ENCODE measurements at places on chromosomes 6 and 20.

- no peak for DNase-seq
Observed at GRCh38 chr6:113630738-113631535, 226.2 kb upstream of the MARCKS start.

GRCh38 chr6:163094881-163095280 lies 319.6 kb upstream of the QKI start:
- no peak for DNase-seq

DNA sequence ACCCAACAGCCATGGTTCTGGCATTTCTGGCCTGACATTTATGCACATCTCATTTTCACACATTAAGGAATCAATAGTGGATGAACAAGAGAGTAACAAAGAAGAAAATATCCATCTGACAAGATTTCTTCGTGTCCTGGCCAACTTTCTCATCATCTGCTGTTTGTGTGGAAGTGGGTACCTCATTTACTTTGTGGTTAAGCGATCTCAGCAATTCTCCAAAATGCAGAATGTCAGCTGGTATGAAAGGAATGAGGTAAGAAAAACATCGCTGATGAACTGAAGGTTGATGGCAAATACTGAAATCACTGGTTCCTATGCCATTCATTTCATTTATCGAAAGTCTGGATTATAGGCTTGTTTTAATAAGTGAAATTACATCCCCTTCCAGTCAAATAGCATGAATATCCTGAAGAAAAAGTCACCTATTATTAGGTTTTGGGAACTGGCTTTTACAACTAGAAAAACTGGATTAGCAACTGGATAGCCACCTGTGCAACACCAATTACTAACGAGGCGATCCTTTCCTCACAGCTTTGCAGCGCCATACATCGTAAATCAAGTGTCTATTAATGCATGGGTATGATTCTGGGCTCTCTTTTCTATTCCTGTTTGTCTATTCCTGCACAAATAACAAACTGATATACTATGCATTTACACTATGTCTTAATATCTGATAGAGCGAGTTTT lies 50.2 kb upstream of the NOP56 start:
- no peak for DNase-seq

DNA sequence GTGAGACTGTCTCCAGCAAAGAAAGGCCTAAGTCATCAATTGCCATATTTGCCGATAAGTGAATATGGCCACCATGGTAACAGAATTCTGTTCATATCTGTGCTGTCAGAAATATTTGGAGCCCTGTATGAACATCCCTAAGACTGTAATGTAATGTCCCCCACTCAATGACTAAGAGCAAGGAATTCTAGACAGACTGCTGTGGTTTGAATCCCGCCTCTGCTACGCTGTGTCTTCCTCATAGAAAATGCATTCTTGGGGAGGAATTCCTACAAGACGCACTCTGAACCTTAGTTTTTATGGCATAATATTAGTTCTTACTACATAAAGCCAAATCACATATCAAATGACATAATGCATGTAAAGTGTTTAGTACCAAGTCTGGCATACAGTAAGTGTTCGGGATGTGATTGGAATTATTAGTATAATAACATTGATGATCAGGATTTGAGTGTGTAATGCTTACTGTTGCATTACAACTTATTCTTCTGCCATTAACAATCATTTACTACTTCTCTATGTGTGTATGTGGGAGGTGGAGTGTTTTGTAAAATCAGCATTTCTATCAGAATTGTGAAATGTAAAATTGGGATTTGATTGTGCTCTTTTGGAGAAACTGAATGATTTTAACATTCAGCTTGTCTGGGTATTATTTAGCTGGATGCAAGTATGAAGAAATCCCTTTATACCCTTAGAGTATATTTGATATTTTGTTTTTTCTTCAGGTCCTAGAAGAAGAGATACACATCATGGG lies 103.0 kb downstream of the OLIG3 start:
- DNase-seq = no peak

DNA sequence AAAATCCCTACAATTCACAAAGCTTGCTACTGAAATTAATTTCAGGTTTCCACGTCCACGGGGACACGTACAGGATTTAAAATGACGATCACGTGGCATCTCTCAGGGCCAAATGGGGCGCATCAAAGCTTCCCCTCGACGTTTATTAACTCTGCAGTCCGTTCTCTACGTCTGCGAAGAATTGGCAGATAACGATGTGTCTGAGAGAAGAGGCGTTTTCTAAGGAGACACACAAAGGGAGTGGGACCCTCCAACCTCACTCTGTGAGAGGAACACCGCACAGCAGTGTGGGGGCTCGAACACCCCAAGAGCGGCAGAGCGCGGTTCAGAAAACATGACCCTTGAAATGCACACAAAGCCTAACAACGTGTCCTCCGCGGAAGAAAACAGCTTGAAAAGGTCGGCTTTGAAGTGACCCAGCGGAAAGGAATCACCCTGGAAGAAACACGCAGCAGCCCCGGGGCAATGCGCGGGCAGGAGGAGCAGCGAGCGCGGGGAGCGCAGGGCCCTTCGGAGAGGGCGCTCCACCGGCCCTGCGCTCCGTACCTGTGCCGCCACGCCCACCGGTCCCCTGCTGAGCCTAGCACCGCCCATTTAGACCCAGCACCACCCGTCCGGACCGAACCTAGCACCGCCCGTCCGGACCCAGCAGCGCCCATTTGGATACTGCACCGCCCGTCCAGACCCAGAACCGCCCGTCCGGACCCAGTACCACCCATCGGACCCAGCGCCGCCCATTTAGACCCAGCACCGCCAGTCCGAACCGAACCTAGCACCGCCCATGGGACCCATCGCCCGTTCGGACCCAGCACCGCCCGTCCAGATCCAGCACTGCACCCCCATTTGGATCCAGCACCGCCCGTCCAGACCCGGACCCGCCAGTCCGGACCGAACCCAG lies 1.1 kb upstream of the AFDN start:
- no peak for DNase-seq

- no peak for DNase-seq
Observed at GRCh38 chr6:138500867-138501446, 1.7 kb upstream of the NHSL1 start.
